ENCODE measurements at places on chromosomes 12 and 14.

DNA sequence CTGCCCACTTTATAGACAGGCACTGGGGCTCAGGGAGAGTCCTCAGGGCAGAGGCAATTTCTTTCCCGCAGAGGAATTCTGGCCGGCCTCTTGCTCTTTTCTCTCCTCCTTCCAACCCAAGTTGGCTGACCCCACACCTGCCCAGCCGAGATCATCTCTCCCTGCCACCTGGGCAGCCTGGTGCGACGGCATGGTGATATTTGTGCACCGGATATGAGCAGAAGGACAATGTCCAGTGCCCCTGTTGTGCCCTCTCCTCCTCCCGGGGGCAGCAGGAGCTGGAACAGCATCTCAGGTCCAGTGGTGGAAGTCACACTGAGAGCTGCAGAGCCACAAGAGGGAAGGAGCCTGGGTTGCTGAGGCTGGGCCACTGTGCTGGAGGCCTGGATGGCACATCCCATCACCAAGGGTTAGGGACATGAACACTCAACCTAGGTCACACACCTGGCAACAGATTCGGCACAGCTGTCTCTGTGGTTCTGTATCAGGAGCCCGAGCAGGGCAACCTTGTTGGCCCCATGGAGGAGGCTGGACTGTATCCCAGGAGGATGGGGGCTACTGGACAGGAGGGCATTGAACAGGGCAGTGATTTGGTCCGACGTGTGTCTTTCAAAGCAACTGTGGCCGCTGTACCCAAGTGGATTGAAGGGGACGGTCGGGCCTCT, 57.7 kb upstream of the DIO3 start:
- no peak for DNase-seq

GRCh38 chr14:53034688-53035230, 83.9 kb upstream of the FERMT2 start:
- DNase-seq: no peak

GRCh38 chr12:107845980-107846659, 71.6 kb downstream of the ASCL4 start:
- no peak for DNase-seq

DNA sequence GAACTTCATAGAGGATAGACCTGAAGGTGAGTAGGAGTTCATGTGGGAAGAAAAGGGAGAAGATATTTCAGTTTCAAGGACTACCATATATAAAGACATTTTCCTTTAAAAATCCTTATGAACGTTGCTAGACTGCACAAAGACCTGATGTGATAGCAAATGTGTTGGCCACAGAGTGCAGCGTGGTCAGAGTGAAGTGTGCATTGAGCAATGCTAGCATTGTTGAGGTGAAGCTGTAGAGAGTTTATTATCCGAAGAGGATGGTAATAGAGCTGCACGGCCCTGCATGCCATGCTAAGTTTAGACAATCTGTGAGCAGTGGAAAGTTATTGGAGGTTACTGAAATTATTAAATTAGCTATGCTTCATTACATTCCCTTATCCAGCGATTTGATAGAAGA, 413.0 kb downstream of the CCDC91 start:
- no peak for DNase-seq

DNA sequence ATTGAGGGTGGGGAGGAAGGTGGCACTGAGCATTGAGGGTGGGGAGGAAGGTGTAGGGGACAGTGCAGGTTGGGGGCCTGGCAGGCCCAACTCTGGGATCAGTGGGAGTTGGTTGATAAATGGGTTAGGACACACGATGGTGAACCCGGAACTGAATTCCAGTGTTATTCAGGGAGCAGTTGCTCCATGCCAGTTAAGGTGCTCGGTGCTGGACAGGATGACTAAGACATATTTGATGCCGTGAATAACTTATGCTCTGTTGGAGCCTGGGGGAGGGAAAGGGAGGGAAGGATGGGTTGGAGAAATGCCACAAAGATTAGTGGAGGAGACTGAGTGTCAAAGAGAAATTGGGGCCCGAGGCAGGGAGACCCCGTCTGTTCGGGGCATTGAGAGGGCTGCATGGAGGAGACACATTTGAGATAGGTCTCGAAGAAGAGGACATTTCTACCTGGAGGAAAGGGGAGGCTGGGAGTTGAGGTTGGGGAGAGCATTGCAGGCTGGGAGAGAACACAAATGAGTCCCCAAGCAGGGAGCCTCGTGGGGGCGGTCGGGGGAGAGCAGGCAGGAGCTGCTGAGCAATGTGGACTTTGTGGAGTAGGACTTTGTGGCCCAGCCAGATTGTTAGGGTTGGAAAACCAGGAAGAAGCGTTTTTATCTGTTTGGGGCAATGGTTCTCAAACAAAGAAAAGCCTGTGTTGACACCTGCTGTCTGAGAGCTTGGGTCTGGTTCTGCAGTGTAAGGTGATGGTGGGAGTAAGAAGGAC, 65.3 kb downstream of the IQSEC3 start:
- DNase-seq: no peak

DNA sequence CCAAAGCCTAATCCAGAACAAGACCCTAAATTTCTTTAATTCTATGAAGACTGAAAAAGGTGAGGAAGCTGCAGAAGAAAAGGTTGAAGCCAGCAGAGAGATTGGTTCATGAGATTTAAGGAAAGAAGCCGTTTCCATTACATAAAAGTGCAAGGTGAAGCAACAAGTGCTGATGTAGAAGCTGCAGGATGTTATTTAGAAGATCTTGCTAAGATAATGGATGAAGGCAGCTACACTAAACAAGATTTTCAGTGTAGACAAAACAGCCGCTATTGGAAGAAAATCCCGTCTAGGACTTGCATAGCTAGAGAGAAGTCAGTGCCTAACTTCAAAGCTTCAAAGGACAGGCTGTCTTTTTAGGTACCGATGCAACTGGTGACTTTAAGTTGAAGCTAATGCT, 65.4 kb upstream of the AMIGO2 start:
- DNase-seq: no peak

- no peak for DNase-seq
These were observed 143.7 kb downstream of the GPHN start for GRCh38 chr14:66651536-66652220.

DNA sequence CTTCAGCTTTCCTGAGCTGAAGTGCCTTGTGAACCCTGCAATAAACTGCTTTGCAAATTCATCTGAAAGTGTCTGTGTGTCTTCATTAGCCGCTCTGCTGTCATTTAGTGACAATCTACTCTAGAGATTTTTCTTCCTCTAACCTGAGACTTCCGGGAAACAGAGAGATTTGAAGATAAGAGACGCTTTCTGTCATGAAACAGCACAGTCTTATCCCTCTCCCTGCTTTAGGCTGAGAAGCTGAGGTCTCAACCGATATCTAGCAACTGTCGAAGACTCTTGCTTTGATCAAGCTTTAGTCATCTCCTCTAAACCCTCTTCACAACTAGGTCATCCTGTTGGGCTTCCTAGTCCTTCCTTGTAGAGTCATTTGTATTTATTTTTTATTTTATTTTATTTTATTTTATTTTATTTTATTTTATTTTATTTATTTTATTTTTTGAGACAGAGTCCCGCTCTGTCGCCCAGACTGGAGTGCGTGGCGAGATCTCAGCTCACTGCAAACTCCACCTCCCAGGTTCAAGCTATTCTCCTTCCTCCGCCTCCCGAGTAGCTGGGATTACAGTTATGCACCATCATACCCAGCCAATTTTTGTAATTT, 1.2 kb downstream of the RNASE2 start:
- DNase-seq: no peak

GRCh38 chr12:6426882-6427671, 17.7 kb upstream of the CD27 start:
- DNase-seq: no peak

DNA sequence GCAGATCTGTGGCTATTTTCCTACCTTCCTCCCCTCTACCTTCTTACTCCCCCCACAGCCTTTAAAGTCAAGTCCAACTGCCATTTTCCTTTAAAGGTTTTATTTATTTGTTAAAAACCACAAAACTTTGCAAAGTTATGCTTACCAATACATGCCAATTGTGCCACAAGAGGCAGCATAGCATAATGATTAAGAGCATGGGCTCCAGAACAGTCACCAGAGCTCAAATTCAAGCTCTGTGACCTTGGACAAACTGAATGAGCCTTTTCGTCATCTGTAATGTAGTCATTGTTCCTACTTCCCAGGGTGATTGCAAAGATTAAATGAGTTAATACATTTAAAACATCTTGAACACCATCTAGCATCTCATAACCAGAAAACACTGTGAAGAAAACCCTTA, 13.0 kb upstream of the FMNL3 start:
- DNase-seq: no peak

GRCh38 chr12:6214633-6215032, 14.4 kb downstream of the CD9 start:
- DNase-seq: no peak

DNA sequence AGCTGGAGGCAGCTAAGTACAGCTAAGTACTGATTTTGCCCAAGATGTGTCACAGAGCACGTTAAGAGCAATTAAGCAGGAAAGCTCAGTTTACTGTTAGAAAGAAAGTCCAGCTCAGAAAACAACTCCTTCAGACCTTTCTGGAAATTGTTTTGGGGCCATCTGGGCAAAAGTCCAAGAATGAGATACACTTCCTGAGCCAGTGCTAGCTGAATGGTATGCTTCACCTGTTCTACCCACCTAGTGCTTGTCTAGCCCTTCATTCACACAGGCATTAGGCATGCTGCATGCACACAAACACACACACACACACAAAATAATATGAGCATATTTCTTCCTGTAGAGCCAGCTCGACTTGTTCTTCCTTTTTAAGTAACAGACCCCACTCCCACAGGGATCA, 6.6 kb upstream of the IKZF4 start:
- no peak for DNase-seq

- DNase-seq: no peak
These were observed 130.3 kb upstream of the DNM1L start for GRCh38 chr12:32548691-32549281.

GRCh38 chr14:81170829-81171195, 49.9 kb downstream of the GTF2A1 start:
- no peak for DNase-seq

DNA sequence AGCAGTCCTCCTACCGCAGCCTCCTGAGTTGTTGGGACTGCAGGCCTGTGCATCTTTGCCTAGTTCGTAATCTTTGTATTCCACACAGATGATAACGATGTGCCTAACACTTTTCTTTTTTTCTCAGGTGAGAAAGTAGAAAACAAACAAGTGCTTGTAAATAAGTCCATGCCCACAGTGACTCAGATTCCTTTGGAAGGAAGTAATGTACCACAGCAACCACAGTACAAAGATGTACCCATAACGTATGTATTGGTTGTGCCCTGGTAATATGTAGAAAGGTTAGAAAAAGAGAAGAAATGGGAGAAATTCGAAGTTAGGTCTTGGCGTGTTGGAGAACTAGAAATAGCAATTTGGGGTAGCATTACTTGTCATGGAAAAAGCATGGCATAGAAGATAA, 101.6 kb downstream of the POLR3B start:
- no peak for DNase-seq

- DNase-seq: no peak
These were observed 2.7 kb downstream of the APOLD1 start for GRCh38 chr12:12788131-12788530.

GRCh38 chr14:77647853-77648252, 31.4 kb upstream of the SPTLC2 start:
- no peak for DNase-seq

GRCh38 chr14:103684471-103684870, 30.8 kb downstream of the XRCC3 start:
- DNase-seq: no peak

DNA sequence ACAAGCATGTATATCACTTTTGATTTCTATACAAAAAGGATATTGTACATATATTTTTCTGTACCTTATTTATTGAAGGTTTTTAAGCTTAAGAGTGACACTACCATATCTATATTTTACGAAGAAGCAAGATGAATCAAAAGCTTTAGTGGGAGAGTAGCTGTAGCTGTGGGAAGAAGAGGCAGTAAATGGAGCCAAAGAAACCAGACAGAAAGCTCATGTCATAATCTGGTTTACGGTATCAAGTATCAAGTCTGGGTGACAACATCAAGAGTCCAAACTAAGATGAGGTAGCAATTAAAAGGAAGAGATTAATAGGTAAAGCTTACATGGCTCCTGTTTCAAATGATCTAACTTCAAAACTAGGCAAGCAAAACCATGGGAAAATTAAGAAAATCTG, 54.8 kb downstream of the CEP83 start:
- DNase-seq: no peak
